ENCODE measurements at places on chromosomes 11 and 22.

- DNase-seq: peak; percentile 56
Measured at GRCh38 chr22:41833369-41834004, 582 bp downstream of the SREBF2 start.

- DNase-seq: no peak
Measured at GRCh38 chr11:126418887-126419286, 63.4 kb downstream of the ST3GAL4 start.

- DNase-seq: peak; percentile 55
Measured at GRCh38 chr11:43579171-43579918, 101.2 kb upstream of the HSD17B12 start.

DNA sequence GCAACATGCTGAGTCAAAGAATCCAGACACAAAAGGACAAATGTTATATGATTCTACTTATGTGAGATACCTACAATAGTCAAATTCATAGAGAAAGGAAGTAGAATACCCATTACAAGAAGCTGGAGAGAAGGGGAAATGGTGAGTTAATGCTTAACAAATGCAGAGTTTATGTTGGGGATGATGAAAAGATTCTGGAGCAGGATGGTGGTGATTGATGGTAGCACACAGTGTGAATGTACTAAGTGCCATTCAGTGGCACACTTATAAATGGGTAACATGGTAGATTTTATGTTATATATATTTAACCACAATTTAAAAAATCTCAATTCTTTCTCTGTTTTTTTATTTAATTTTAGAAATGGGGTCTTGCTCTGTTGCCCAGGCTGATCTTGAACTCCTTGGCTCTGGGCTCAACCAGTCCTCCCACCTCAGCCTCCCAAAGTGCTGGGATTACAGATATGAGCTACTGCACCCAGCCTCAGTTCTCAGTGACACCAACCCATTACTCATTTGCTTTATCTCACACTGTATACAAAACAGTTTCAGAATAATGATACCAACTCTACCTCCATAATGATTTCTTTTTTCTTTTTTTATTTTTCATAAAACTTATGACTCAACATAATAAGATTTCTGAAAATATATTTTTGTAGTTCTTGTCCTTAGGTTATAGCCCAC is 9.6 kb upstream of the RELA start:
- no peak for DNase-seq

DNA sequence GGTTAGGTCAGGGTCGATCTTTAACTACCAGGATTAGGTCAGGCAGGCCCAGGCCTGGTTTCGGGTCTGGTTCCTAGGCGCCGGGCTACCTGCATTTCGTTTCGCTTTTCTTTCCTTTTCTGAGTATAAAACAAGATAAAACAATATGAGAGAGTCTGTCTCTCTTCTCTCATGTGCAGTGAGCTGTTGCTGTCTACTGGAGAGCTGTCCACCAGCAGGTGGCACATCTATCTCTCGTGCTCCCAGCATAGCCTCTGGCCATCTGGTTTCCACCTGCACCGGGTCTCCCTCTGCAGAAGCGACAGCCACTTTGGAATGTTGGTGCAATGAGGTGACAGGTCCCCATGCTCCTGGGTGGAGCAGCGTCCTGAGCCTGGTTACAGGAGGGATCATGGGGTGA is 27.6 kb downstream of the RIBC2 start:
- DNase-seq: peak; percentile 70

All from NCI-H82 (cell line).